NCI-H2171 (cell line): ENCODE measurements at places on chromosomes 6 and 20.

DNA sequence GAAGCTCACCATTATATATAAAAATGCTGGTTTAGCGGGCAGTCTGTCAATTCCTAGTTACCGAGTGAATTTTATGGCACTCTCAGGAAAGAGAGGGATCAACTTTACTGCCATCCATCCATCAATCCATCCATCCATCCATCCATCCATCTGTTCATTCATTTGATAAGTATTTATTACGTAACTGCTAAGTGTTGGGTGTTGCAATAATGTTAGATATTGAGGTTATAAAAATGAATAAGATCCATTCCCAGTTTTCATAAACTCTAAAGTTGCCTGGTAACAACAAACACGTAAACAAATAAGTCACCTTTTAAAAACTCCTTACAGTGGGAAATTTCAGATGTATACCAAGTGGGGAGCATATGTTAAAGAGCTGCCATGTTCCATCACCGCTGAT, 36.8 kb downstream of the SASH1 start:
- DNase-seq, result no peak

DNA sequence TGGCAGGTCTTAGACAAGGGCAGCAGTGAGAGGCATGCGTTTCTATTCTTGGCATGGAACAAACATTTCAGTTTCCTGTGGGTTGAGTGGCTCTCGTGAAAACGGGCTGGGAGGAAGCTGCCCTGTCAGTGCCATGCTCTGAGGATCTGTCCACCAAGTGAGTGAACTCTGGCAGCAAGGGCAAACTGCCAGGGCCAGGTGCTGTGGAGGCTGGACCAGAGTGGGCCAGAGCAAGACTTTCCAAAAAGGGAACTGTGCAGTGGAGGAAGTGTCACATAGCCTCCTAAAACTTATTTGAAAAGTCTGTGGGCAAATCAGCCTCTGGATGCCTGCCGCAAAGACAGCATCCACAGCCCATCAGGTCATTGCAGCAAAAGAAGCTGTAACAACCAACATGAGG, 44.2 kb upstream of the TAB2 start:
- no peak for DNase-seq

- DNase-seq, result no peak
Observed at GRCh38 chr6:74805916-74806696, 399.7 kb downstream of the COL12A1 start.

- DNase-seq, result no peak
Observed at GRCh38 chr20:4027590-4028265, 12.4 kb upstream of the RNF24 start.

- no peak for DNase-seq
Observed at GRCh38 chr6:13454286-13455221, 32.8 kb downstream of the GFOD1 start.

GRCh38 chr6:169073311-169073710, 180.3 kb downstream of the THBS2 start:
- DNase-seq, result no peak

GRCh38 chr6:153645326-153645725, 393.7 kb upstream of the OPRM1 start:
- no peak for DNase-seq
